Fibroblast of the aortic adventitia (primary cell): ENCODE measurements at places on chromosomes 6 and 20. TPM values are rescaled to one million over a fixed set of nuclear protein-coding genes. Genes with fewer than 3 reads are reported as not detected.

PGC gene
- total RNA-seq, result not detected in 2 replicates

COL12A1 gene
- 139 and 342 TPM in 2 replicates for total RNA-seq

SLC4A11 gene
- 0.49 and 0.63 TPM in 2 replicates for total RNA-seq

GTSF1L gene
- not detected in 2 replicates for total RNA-seq

FAM209B gene
- not detected in 2 replicates for total RNA-seq

GRCh38 chr6:169539176-169539897 lies 162.5 kb downstream of the WDR27 start:
- peak; percentile 68 for DNase-seq

DNA sequence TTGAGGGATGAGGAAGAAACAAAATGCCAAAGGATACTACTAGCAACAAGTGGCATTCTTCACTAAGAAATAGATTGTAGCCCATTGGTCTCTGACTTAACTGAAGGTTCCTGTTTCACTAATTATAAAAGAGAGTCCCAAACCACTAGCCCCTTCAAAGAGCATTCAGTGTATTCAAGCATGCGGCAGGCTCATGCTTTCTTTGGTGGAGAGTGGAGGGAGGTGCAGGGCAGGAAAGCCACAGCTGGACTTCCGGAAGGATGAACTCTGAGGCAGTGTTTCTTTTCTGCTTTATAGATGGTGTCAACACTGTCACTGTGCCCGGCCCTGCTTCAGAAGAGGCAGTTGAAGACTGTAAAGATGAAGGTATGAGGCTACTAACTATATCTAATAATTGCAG lies 636.1 kb downstream of the KIF16B start:
- no peak for DNase-seq

- peak; percentile 83 for DNase-seq
These were observed 164.8 kb downstream of the BACH2 start for GRCh38 chr6:90131614-90132423.

DNA sequence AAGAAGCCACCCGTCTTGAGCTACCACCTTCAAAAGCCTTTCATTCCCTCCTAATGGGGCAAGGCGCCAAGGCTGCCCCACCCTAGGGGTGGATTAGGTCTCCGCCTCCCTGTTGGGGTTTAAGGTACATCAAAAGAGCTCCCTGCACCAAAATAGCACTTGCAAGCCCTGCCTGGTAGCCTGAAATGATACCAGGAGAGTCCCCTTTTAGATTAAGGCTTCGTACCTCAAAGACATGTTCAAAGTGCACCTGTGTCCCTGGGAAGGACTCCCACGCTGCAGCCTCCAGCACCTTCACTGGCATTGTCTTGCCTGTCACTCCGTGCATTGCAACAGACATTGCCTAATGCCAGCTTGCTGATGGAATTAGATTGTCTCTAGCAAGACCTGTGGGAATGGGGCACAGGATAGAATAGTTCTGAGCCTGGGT lies 15.7 kb upstream of the CDKN1A start:
- no peak for DNase-seq

DNA sequence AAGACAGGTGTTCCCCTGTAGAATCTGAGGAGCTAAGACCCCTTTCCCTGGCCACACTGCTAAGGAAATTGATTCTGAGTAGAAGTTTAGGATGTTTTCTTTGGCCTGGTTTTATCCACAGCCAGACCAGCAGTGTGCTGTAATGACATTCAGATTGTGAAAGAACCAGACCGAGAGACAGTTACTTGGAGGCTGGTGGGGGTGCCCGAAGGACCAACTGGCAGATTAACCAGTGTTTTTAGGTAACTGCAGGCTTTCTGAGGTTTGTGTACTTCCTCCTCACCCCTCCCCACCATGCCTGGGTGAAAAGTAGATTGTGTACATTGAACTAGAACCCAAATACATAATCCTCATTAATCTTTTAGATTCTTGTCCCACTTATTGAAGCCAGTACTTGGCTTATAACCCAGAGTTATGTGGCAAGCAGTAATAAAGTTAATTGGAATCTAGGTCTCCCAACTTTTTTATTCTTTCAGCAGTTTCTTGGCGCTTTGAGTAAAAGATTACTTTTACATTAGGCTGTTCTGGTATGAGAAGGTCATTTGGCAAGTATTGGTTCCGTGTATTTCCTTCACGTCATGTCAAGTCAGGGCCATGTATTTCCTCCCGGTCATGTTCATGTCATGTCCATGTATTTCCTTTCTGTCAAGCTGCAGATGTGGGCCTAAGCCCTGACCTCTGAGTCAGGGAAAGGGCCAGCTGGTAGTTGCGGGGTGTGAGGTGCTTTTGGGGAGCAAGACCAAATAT lies 93.7 kb downstream of the TCP11 start:
- DNase-seq, result peak; percentile 82

DNA sequence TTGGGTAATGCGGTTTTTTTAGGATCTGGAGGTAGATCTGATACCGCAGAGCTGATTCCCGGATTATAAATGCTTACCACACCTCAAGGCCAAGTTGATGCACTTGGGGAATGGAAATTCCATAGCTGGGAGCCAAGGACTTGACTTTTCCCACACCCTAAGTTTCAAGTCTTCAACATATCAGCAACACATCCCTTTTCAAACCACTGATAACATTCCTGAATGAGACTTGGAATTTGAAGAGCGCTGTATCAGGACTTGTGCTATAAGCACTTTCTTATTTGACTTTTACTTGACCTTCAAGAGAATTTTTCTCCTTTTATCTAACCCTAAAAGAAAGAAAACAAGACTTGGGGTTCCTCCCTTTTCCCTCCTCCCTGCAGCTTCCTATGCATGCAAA lies 90.6 kb upstream of the NAA20 start:
- peak; percentile 67 for DNase-seq
